GM04503 (cell line): ENCODE measurements at places on chromosomes 6 and 20.

DNA sequence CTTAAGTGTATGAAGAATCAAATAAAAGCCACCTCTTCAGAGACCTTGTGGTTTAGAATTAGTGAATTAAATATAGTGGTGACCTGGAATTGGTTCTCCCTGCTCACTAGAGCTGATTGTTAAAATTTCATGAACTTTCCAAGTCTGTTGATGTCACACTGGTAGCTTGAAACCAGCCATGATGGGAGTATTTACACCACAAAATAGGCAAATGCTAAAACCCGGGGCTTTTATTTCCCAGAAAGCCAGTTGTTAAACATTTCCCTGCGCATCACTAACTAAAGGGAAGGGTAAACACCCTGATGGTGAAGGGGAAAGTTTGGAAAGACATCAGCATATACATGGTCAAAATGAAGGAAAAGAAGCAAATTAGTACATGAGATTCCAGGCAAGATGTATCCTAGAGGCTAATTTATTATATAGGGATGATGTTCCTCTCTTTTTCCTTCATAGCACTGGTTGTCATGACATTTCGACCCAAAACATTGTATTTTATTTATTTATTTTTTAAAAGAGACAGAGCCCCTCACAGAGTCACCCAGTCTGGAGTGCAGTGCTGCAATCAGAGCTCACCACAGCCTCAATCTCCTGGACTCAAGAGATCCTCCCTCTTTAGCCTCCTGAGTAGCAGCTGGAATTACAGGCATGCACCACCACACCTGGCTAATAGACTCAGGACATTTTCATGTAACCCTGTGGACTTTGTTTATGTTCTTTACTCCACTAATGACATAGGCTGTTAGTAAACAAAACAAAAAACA, 123.2 kb downstream of the RIN2 start:
- DNase-seq = no peak

DNA sequence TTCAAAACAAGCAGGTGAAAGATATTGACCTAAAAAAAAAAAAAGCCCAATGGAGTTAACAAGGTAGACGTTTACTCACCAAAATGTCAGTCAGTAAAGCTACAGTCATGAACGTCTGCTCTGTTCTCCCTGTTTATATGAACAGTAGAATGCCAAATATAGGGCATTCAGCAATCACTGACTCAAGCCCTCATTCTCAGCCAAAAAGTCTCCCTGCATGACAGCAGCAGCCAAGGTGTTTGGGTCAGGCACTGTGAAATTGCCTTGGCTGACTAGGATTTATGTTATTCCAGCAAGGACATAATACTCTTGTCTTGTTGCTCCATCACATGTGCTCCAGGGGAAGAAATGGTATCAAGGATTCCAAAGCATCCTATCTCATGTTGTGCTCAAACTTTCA, 194.7 kb upstream of the RSPO3 start:
- no peak for DNase-seq

GRCh38 chr6:151546941-151547659, 53.3 kb downstream of the CCDC170 start:
- no peak for DNase-seq

GRCh38 chr20:41335591-41335990, 5.0 kb upstream of the LPIN3 start:
- DNase-seq = no peak

DNA sequence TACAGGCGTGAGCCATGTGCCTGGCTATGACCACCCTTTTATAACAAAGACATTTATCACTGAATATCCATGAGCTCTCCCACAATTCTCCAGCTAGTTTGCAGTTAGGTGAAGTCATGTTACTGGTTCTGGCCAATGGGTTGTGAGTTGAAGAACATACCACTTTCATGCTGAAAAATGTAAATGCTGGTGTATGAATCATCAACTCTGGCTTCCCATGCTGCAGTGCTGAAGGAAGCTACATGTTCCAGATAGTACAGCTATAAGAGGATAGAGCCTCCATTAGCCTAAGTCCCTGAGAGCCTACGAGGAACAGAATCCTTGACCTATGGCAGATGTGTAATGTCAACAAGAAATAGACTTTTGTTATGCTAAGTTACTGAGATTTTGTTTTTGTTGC, 180.4 kb downstream of the BTBD9 start:
- DNase-seq = no peak

DNA sequence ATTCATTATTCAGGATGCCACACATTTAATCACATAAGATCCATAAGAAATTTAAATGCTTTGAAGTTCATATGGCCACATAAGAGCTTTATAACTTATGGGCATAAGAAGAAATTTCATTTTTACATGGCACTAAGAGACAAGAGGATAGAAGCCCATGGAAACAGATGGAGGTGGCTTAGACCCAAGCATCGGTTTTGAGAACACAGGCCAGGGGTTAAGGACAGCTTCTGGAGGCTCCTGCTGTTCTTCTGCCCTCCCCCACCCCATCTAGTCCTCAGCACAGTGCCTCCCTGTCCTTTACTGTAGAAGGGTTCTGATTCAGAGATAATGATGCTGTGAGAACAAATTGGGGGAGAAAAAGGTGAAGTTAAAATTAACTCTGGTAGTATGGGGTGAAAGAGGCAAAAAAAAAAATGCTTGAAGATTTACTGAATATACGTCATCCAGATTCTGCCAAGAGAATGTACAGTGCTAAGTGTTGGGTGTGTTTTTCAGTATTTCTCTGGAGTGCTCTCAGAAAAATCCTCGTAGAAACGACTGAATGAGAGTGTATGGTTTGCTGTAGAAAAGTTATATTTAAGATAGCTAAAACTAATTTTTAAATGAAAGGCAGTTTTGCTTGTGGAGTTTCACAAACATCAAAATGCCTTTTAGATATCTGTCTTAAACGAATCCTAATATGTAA, 539.7 kb downstream of the QKI start:
- DNase-seq = no peak

DNA sequence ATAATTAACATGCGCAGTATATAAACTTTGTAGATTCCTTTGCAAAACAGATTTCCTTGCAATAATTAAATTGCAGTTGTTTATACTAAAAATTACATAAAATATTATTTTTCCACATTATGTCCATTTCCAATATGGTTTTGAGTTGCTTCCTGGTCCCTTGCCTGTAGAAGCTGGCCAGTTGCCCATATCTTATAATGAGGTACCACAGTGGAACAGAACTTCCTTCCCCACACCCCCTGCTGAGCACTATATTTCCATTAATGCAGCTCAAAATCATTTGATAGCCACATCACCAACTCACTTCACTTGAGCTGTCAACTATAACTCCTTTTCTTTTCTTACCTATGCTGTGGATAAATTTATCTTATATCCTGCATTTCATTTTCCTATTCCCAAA, 194.6 kb downstream of the DST start:
- no peak for DNase-seq

- DNase-seq = no peak
Measured at GRCh38 chr6:75428204-75428603, 65.4 kb downstream of the FILIP1 start.

DNA sequence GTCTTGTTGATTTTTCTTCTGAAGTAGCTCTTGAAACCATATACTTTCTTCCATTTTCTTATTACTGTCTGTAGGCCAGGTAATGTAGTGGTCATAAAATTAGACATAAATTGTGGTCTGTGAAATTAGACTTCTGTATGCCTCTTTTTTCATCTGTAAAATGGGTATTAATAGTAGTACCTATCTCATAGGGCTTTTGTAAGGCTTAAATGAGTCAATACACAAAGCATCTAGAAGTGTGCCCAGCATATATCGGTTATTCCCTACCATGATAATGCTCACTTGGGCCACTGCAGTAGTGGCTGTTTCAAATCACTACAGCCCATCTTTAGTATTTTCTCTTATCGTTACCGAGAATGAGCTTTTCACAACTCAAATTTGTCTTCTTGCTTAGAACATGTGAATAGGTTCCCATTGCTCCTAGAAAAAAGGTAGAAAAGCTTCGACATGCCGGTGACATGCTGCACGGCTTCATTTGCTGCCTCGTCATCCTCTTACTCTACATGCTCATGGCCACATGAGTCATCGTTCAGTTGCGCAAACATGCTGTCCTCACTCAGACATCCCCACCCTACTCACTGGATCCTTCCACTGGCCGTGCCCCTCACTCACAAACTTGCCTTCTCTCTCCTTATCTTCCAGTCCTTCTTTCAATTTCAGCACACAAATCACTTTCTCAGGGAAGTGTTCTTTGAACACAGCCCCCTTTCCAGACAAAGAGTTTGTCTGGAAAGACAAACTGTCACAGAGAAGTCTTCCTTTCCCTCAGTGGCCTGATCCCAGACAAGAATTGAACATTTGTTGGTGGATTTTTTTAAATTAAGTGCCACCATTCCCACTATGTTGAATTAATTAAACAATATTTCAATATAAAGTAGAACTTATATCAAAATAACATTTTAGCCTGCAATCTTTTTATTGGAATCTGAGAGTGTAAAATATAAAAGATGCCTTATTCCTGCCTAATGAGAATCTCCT, 32.2 kb upstream of the ERVFRD-1 start:
- peak; percentile 60 for DNase-seq

- no peak for DNase-seq
Measured at GRCh38 chr6:83758533-83758932, 49.6 kb upstream of the SNAP91 start.

GRCh38 chr20:1894951-1895673, at the start of gene SIRPA:
Gene SIRPA, plus strand, starts transcription at chr20:1895407. Its CDS starts 41 bp downstream, at chr20:1895448.
- DNase-seq = no peak

- no peak for DNase-seq
Measured at GRCh38 chr6:81995548-81996289, 243.2 kb upstream of the TENT5A start.

DNA sequence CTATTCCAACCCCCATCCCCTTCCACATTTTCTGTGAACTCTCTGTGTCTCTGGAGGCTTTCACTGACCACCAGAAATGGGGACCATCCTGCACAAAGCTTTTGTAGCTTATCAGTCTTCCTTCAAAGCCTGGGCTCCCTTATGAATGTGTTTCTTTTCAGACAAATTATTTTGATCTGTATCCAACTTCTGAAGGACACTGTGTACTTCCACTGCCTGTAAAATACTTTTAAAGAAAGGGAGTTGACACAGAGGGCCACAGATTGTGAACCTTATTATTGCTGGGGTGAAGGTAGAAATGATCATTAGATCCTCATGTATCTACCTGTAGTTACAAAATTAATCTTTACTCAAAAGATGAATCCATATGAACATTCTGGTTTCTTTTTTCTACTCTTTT, 135.6 kb downstream of the CARMIL1 start:
- no peak for DNase-seq

DNA sequence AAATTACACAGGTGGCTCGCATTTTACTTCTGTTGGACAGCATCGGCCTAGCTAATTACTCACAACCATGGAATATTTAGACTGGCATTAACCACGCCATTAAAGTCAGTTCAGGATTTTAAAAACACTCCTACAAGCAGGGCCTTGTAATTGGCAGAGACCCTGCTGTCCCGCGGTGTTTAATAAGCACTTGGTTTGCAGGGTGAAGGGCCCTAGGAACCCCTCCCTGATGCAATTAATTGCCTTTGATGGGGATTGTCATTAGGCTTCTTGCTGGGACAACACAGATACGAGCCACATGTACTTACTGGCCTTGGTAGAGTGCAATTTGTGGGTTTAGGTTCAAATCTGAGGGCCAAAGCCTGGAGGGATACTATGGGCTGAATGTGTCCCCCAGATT, 7.8 kb upstream of the VSTM2L start:
- DNase-seq = no peak

DNA sequence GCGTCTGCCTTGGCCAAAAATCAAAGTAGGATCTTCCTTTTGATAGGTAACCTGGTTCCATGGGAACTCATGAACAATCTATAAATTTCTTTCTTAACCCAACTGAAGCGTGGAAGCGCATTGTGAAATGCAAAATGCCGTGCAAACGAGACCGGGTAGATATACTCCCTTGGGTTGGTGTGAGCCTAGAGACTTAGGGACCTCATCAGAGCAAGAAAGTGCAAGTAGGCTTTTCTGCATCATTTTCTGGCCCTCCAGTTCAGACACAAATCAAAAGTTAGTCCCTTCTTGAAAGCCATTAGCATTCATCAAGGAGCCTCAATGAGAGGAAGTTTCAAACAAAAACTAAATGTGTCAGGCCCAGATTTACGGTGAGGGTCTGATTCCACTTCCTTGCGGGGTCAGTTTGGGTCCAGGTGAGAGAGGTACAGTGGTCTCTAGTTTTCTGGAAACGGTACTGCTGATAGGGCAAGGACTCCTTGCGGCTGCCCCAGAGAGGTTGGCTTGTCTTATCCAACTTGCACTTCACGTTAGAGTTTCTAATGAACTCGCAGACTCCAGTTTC, 5.3 kb upstream of the ZNF184 start:
- DNase-seq = no peak

- DNase-seq = no peak
Measured at GRCh38 chr6:136510299-136510698, 39.9 kb downstream of the MAP7 start.

- DNase-seq = peak; percentile 15
Measured at GRCh38 chr6:79868098-79868722, 79.1 kb downstream of the ELOVL4 start.

GRCh38 chr6:7419065-7419464, 29.5 kb downstream of the RIOK1 start:
- no peak for DNase-seq

DNA sequence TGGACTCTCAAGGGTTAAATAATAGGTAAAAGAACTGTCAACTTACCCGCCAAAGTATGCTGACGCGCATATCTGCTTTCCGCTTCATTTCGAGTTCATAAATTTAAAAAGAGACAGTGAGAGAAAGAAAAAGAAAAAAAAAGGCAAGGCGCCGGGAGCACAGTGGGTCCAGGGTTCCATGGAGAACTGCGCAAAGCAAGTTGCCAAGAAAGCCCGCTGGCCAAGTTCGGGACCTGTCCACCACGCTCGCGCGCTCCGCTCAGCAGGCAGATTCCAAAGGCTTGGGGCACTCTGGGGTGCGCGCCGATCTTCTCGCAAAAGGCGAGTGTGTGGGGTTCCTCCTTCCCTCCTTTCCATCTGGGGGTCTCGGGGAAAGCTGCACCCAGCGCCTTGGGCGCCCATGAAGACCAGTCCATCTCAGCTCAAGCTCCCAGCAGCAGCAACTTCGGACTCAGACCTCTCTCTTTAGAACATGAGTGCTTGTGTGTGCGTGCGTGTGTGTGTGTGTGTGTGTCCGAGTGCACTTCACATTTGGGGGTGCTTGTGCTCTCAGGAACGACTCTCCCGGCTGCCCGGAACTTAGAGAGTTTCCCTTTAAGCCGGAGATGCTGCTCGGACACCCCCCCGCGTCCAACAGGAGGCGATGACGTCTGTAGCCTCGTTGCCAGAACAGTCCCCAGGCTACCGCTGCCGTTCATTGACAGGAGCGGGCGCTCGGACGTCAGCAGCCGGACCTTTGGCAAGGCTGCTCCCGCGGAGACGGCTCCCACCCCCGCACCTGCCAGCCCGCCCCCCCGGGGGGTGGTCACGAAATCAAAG, 180.0 kb downstream of the TBXT start:
- DNase-seq = no peak

DNA sequence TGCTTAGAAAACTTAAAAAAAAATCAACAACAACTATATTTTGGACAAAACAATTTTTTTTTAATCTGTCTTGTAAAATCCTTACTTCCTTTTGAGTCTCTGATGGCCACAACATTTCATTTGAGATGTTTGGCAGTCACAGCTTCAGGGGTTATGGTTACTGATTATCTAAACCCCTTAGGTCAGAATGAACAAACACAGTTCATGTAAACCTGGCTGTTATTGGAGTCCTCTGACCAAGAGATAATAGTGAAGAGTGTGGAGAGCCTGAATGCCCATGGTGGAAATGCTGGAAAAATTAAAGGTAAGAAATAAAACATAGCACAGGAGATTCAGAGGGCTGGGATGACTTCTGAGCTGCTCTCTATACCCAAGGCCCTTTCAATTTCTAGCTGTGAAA, 38.2 kb downstream of the TMX4 start:
- DNase-seq = no peak
